NCI-H1417 treated with DMSO at 0.1 percent for 48 hours (cell line): ENCODE measurements at places on chromosomes 6 and 20.
A peak's percentile ranks its signal among the peaks of the same experiment; 100 is the strongest.

DNA sequence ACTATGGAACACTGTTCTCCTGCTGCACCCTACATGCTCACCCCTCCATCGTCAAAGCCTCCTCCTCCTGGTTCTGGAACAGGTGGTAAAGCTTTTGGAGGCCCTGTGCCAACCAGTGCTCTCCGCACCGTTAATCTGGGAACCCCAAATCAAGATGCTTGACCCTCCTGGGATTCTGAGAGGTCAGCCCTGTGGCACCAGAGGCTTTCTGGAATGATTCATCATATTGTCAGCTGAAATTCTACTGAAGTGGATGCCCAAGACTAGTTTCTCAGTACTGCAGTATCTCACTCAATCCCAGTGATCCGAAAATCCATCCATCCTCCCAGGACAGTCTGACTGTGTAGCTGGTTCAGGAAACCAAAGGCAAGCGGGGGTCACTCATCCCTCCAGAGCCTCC is 92.7 kb downstream of the TRERF1 start:
- DNase-seq: no peak

DNA sequence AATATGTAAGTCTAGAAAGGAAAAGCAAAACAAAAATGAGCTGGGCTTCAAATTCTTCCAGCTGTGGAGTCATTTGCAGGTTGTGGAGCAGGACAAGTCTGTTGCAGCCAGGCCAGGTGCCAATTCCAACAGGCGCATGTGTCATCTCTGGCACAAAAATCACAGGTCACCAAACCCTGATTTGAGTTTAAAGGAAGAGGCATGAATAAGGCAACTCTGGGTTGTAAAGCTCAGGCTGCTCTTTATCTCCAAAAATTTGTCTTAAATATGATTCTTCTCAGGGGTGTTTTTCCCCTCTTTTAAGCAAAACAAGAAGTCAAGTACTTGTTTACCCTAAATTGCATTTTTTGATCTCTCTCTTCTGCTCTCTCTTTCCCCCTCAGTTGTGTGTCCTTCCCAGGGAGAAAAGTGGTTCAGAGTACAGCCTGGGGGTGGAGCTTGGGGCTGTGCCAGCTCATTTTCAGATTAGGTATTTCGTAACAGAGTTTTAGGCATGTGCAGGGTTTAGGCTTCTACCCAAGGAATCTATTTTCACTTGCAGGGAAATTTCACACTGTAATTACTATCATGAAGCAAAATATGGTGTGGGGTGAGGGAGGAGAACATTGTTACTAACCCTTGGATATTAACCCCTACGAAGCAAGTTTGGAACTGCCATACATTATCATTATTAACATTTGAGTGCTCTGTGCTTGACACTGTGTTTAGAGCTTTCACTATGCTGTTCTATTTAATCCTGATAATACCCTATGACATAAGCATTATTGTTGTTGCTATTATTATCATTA is 8.3 kb upstream of the NCOA3 start:
- peak; percentile 36 for DNase-seq

- DNase-seq: peak; percentile 78
Measured at GRCh38 chr20:9617940-9618339, 103.5 kb downstream of the LAMP5 start.

DNA sequence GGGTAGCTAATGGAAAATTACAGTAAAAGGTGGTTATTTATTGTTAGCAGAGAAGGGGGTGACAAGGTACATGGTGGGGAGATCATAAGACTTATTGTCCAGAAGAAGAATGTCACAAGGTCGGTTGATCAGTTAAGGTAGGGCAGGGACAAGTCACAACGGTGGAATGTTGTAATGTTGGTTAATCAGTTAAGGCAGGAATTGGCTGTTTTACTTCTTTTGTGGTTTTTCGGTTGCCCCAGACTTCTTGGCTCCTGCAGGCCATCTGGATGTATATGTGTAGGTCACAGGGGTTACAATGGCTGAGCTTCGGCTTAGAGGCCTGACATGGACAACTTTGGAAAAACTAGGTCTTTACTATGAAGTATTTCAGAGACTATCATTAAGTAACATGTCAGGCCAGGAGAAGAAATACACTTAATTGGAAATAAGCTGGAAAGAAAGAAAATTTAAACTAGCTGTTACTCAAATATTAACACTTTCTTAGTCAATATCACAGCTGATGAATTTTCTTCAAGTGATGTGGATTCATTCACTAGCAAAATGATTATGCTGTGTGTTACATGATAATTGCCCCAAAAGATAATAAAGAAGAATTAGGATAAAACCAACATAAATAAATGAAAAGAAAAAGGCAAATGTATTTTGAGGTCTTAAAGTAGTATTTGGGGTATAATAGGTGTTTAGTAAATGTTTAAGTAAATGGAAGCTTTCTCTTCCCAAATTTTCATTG is 4.4 kb downstream of the AIG1 start:
- DNase-seq: no peak

GRCh38 chr6:33850869-33851541 is 47.2 kb upstream of the MLN start:
- DNase-seq: no peak

DNA sequence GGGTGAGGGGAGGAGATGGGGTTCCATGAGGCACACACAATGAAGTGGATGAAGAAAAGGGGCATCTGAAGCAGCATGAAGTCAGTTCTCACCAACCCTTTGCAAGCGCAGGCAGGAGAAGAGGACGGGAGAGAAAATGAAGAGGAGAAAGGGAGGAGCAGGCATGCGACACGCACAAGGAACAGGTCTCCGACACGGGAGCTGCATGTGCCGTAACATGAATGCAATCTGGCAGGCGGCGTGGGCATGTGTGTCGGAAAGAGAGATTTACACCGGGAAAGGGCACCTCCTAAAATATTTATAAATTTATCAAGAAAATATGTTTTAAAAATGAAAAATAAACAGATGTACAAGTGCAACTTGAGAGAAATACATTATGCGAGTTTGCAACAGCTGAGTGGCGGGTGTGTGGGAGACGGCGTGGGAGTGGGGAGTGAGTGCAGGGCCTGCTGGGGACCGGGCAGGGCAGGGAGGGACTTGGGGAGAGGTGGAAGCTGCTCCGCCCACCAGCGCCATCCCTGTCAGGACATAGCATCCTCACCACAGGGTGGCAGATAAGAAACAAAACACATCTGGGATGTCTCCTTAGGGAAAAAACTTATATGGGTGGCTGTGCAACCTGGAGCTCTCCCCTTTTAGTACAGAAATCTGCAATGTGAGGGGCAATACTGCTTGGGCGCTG is 40.6 kb downstream of the GJA10 start:
- no peak for DNase-seq

DNA sequence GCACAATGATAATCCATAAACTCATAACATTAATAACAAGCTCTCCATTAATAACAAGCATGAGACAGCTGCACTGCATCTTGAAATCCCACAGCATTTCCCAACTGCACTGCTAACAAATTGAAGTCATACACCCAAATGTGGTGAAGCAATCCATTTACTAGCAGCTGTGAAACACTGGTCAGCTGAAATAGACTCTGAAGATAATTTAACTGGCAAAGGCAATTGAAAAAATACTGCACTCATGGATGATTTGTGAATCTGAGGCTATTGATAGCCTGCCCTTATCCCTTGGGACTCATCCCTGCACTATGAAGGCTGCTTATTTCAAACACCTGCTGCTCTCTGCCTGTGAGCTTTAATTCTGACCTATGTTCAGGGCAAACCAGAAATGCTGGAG is 49.1 kb upstream of the PLCB1 start:
- no peak for DNase-seq

DNA sequence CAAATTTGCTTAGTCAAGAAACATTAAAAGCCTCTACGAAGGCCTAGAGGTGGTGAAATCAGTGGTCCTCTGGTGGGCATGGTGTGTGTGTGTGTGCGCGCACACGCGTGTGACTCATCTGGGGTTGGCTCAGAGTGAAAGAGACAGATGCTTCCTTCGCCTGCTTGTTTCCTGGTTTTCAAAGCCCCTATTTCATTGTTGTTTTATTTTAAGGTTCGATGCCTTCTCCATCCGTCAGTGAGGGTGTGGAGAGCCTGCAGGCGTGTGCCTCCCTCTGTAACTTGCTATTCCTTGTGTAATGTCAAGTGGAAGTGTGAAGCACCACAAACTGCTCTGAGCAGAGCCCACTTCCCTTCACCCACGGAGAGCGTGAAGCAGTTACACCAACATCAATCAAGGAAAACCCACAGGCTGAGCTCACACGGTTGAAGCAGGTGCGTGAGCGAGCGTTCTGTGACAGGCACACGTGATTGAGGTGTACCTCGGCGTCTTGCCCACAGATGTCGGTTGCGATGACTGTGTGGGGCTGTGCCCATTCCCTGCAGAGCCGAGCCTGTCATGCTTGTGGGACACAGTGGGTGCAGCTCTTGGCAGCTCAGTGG is 233.9 kb downstream of the PRL start:
- no peak for DNase-seq

DNA sequence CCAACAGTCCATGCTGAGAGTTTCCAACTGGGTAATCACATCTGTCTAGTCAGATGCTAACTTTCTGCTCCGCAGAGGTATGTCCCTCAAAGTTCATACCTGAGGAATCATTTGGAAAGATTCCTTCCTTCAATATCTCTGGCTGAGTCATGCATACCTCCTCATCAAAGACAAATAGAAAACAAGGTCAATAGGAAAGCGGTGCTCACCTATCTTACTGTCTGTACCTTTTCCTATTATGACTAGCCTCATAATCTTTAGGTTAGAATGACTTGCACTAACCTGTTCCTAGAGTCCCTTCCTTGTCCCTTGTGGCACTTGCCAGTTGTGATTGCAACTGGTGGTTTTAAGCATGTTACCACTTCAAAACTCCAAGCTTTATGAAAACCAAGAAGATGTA is 78.2 kb upstream of the PTPRK start:
- no peak for DNase-seq

DNA sequence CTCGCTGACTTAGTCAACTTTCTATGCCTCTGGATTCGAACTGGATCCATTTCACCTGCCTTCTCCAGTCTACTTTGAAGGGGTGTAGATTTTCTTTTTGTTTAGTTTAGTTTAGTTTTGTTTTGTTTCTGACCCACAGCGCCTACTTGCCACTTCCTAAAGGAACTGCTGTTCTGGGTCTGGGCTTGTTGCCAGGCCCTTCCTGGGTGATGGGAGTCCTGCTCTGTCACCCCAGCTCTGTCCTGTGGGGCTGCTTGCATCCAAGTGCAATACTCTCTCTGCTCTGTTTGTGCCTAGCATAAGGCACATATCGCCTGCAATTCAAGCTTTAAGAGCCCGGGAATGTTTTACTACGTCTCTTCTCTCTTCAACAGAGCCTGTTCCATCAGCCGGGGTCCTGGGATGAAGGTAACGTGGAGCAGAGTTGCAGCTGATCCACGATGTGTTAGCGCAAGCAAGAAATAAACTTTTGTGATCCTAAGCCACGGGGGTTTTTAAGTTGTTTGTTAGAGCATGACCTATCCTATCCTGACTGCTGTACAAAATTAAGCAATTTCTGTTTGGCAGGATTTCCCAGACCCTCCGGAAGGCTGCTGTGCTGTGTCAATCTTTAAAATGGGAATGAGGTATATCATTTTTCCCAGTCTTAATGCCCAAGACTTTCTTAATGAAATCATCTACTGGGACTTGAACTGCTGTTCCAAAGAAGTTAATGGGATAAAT is 30.9 kb upstream of the TAGAP start:
- no peak for DNase-seq

DNA sequence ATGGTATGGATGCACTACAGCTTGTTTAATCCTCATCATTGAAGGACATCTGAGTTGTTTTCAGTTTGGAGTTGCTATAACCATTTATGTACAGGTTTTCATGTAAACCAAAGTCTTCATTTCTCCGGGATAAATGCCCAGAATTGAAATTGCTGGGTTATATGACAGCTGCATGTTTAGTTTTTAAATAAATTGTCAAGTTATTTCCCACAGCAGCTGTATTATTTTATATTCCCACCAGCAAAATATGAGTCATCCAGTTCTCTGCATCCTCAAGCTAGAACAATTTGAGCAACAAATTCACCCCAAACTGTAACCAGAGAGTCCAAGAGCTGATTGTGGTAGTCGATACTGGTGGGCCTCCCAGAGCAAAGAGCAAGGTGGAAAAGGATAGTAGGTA is 161.0 kb upstream of the PRND start:
- no peak for DNase-seq

- no peak for DNase-seq
Measured at GRCh38 chr20:14432085-14432484, 94.7 kb upstream of the FLRT3 start.

DNA sequence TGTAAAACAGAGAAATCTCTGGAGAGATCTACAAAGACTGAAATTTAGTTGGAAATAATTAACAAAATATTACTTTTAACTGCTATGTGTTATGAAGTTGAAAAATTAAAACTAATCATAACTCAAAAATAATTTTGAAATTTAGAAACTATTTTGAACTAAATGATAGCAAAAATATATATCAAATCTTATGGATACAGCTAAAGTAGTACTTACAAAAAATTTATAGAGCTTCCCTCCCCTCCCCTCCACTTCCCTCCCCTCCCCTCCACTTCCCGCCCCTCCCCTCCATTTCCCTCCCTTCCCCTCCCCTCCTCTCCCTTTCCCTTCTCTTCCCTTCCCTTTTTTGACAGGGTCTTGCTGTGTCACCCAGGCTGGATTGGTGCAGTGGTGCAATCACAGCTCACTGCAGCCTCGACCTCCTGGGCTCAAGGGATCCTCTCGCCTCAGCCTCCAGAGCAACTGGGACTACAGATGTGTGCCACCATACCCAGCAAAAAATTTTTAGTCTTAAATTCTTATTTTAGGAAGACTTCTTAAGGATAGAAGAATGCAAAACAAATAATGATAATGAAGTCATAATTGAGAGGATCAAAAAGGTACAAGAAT is 87.2 kb upstream of the RGS17 start:
- no peak for DNase-seq

DNA sequence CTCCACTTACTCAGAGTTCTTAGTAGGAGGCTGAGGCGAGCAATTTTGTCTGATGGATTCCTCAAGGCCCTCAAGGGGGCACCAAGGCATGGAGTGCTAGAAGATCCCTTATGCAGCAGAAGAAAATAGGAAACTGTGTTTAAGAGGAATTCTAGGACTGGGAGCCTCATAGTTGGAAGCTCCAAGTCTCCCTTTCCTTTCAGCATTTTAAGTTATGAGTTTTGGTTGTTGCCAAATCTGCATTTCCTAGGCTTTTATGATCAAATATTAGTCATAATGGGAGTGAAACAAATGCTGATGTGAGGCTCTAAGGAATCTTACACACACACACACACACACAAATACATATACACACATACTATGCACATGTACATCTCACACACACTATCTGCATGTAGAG is 714.0 kb downstream of the UTRN start:
- DNase-seq: no peak

- no peak for DNase-seq
Measured at GRCh38 chr20:21147593-21147992, 21.7 kb downstream of the KIZ start.

- no peak for DNase-seq
Measured at GRCh38 chr20:23387118-23387443, 25.1 kb downstream of the GZF1 start.
